Gastrocnemius medialis (tissue), 4 donors: ENCODE measurements at places on chromosomes 5 and 9.

DNA sequence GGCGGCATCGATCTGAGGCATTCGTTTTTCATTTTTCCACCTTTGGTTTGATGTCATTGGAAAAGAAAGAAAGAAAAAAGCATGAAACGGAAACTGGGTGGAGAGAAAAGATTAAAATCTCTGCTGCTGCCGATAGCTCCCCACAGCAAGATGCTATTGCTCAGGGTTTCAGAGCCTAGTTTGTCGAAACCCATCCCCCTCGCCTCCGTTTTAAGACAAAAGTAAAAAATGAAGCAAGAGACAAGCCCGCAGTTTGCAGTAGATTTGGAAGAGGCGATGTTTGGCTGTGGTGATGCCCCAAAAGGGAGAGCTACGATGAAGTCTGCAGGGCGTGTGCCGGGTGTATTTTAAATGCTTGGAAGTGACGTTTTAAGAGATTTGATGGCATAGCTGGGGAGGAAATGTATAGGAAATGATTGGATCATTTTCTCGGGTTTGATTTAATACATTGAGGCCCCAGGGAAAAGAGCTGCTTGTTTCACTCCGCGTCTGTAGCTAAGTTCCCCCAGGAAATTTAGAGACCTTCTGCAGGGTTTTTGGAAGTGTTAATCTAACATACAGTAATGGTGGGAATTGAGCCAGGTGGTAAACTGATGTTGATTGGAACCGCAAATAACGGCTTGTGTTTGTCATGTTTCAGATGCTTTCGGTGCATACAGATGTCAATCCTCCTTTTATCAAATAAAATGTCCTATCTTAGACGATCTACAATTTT, 909 bp downstream of the NDFIP1 start:
- peak; percentile 10 for DNase-seq

GRCh38 chr9:90000925-90001324, 396.1 kb downstream of the GADD45G start:
- no peak for DNase-seq

DNA sequence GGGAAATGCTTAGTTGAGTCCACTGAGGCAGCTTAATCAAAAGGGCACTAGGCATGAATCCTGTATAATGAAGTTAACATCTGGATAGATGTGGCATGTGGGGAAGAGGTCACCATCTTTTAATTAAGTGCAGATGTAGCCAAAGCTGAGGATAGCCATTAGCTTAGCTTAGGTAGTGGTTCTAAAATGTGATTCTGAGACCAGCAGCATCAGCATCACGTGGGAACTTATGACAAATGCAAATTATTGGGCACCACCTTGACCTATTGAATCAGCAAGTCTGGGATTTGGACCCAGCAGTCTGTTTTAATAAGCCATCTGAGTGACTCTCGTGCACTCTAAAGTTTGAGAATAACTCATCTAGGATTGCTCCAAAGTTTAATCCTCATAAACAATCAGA, 63.8 kb downstream of the SNCAIP start:
- no peak for DNase-seq

- DNase-seq, result no peak
These were observed 149.2 kb upstream of the CDKN2B start for GRCh38 chr9:22158271-22158670.

DNA sequence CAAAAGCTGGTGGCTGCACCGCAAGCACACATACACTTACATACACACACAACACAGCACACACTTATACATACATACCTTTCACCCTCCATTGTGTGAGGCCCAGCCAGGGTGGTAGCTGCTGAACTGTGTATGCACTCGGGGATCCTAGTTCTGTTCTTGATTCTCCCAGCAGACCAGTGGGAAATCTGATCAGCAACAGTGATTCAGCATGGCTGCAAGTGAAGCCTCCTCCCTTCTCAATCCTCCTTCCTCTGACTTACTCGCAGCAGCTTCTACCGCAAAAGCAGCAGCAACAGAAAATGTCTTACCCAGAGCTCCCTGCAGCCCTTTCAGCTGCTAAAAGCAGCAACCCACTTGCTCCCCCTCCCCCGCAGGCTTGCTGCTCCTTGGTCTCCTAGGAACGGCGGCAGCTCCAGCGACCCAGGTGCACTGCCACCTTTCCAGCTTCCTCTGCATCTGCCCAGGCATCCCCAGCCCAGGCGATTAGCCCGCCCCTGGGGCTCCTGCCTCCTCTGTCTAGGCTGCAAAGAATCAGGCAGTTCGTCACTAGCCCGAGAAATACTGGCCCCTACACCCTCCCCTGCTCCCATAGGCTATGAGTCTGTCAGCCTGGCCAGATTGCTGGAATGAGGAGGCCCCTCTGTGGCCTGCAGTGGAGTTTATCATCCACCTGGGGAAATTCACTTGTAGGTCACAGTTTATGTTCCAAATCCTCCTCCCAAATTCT, at the start of gene KLHL3:
TSS of gene KLHL3 (minus strand) at position 535 of the 730 bp plus-strand sequence. CDS start at position 92, 443 bp downstream.
- DNase-seq, result no peak
